ENCODE measurements at places on chromosomes 12 and 14.

DNA sequence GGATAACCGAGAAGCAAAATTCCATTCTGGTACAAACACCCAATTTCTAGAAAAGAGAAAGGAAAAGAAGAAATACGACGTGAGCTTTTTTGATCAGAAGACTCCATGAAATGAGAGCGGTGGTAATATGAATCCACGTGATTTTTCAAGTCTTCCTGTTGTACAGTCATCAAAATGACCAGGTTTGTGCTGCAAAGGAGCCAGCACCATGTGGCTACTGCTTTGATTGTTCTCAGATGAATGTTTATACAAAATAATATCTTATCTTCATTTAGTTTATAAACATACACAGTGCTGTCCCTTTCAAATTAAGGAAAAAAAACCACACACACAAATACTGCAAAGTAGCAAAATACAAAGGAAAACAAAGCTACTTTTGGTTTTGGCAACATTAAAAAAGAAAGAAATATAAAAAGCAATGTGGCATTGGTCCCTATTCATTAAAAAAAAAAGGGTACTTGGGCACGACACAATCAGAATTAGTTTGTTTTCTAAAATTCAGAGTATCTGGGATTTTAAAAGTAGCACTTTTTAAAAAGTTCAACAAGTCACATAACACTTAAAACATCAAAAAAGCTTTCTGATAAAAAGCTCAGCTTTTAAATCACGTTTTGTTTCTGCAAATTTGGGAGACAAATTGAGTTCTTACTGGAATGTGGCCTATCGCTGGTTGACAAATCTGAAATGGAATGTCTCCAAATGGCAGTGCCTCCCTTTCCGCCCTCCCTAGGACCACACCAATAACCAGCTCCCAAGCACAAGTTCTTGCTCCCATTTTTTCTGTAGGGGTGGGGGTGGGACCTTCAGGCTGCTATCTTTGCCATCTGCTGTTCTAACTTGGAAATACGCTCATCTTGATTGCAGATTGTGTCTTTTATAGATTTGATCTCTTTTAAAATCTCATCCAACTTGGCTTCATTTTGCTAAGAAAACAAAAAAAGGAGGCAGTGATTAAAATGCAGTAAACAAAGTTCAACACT is 13.2 kb upstream of the SELPLG start:
- no peak for DNase-seq

- peak; percentile 42 for DNase-seq
Observed at GRCh38 chr12:6632026-6632983, 3.5 kb downstream of the LPAR5 start.

DNA sequence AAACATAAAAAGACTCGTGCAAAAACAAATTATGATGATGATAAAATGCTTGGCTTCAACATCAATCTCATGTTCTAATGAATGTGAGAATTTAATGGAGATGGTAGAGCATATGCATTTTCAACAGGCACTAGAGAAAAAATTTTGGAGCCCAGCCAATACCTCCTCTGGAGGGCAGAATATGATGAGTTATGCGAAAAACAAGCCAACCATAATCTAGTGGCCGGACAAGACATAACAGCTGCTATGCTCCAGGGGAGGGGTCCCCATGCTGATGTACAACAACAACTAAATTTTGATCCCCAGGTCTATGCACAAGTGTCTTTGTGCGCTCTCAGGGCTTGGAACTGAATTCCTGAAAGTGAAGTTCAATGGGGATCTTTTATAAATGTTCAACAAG is 1197.5 kb downstream of the LRFN5 start:
- no peak for DNase-seq

DNA sequence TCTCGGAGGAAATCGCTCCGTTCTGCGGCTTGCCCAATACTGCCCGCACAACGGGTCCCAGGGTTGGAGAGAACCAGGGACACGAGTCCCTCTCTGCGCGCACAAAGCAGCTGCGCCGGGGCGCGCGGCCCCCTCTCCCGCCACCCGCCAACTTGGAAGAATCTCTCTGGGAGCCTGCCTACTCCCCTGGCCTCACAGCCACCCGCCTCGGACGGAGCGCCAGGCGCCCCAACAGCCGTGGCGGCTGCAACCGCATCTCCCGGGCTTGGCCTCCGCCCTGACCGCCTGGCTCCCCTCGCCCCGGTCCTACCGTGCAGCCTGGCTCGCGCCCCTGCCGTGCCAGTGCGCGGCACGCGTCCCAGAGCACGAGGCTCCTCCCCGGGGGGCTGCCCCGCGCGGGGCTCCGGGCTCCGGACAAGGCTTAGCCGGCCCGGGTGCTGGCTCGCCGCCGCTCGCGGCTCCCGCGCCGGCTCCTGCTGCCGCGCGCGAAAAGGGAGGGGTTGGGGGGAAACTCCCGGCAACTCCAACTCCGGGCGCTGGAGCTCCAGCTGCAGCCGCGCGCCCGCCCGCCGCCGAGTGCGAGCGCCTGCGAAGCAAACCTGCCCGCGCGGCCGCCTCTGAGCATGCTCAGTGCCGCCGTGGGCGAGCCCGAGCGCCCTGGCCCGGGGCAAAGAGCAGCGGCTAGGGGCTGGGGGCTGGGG is at the start of gene STXBP6:
Gene STXBP6 (minus strand): TSS at position 580 of the 701 bp plus-strand sequence. CDS start 75,329 bp downstream, outside the sequence.
- DNase-seq = peak; percentile 61

DNA sequence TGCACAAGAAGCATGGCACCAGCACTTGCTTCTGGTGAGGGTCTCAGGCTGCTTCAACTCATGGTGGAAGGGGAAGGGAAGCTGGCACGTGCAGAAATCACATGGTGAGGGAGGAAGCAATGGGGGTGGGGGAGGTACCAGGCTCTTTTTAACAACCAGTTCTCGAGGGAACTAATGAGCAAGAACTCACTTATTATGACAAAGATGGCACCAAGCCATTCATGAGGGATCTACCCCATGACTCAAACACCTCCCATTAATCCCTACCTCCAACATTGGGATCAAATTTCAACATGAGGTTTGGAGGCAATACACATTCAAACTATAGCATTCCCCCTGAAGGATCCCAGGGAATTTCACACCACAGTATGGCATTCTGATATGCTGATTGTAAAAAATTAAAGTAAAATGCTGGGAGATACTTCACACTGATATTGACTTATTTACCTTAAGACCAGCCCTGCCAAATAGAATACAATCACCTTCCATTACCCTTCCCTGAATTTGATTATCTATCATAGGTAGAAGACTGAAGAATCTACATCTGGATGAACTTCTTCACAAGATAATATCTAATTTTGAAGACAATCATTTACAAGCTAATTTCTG is 201.7 kb upstream of the PLXNC1 start:
- DNase-seq = peak; percentile 71

DNA sequence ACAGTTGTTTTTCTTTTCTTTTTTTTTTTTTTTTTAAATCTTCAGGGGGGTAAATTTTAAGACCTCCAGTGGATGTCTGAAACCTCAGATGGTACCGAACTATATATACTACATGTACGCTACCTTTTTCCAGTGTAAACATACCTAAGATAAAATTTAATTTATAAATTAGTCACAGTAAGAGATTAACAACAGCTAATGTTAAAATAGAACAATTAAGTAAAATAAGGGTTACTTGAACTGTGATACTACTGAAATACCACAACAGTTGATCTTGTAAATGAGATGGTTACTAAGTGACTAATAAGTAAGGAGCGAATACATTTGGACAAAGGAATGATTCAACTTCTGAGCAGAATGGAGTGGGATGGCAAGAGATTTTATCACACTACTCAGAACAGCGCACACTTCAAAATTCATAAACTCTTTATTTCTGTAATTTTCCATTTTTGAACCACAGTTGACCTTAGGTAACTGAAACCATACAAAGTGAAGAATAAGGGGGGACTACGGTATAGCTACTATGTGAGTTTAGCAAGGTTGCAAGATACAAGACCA is 80.5 kb upstream of the PCED1B start:
- DNase-seq = peak; percentile 64
